ENCODE measurements at places on chromosomes 5 and 9.
A peak's percentile ranks its signal among the peaks of the same experiment; 100 is the strongest.

- peak; percentile 27 for DNase-seq
These were observed 11.3 kb downstream of the NINJ1 start for GRCh38 chr9:93122721-93123221.

- DNase-seq, result no peak
These were observed 595 bp upstream of the BTNL9 start for GRCh38 chr5:181039471-181039870.

DNA sequence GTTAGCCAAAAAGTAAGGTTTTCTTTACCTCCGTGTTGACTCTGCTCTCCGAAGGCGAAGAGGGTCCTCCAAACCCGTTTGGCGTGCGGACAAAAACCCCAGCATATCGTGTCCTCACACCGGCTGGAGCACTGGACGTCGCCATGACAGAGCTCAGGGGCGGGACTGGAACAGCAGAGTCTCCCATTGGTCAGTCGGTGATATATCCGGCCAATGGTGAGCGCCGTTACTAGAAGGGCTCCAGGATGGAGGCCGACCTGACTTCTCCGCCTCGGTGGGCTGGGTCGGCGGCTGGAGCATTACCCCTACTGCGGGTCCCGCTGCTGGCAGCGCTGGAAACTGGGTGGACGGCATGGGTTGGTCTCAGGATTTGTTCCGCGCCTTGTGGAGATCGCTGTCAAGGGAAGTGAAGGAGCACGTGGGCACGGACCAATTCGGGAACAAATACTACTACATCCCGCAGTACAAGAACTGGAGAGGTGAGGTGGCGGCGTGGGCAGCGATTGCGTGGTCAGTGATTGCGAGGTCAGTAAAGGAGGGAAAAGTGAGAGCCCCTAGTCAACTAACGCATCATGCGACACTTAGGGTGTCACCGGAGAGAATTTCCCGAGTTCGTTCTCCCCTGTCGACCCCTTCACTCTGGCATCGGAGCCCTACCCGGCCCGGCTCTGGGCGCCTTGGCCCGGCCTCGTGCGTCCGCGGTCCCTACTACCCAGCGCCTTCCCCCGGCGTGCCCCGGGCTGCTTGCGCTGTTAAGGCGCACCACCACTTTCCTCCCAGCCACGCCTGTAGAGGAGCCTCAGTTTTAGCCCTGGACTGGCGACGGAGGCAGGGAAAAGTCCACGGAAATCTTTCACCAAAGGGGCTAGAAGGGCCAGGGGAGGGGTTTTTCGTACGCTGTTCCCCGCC is at the start of the genes ERCC8 and NDUFAF2:
Gene ERCC8 (minus strand): TSS at position 167 of the 909 bp plus-strand sequence. CDS start 62 bp downstream, at position 105.
Gene NDUFAF2 (plus strand): TSS at position 302 of the 909 bp plus-strand sequence. CDS start 51 bp downstream, at position 353.
- peak; percentile 95 for DNase-seq

DNA sequence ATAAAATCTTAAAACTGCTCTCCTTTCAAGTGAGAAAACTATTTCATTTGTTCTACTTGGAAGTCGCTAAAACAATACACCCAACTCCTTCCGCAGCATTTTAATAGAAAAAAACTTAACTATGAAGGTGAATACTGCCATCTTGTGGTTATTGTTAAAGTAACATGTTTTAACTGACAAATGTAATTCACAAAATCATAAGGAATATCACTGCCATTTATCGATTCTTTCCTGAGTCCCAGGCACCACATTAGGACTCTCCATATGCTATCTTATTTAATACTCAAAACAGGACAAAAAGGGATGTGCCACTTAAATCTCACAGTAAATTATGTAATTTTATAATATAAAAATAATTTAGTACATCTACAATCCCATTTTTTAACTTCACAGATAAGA is 130.5 kb upstream of the ITGA1 start:
- no peak for DNase-seq

DNA sequence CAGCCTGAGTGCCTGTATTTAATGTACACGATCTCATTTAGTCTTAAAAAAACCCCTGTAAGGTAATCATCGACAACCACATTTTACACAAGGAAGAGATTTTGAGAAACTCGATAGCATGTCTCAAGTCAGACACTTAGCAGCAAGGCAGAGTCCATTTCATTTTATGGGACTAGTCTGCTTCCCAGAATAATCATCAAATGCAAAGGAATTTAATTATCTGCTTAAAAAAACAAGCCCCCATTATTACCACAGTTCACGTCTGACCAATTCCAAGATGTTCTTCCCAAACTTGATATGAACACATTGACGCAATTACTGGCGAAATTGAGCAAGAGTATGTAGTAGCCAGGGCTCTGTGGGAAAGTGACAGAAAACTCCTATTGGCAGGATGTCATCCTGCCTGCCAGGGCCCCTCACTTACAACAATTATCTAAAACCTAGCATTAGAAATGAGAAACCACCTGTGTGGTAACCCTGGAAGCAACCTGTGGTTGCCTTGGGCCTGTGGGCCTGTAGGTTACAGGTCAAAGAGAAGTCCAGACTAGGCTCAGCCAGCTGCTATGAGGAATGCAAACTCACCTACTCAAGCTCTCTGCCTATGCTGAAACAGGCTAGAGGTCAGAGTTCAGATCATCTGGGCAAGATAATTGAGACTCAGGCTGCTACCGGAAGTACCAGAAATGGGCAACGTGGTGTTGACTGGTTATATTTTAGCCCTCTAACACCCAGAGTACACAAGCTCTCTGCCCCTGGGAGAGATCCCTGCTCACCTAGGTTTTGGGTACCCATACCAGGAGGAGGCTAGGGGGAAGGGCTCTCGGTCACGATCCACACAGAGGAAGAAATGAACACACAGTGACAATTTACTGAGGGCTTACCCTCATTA is 1.6 kb downstream of the B4GALT1 start:
- no peak for DNase-seq

DNA sequence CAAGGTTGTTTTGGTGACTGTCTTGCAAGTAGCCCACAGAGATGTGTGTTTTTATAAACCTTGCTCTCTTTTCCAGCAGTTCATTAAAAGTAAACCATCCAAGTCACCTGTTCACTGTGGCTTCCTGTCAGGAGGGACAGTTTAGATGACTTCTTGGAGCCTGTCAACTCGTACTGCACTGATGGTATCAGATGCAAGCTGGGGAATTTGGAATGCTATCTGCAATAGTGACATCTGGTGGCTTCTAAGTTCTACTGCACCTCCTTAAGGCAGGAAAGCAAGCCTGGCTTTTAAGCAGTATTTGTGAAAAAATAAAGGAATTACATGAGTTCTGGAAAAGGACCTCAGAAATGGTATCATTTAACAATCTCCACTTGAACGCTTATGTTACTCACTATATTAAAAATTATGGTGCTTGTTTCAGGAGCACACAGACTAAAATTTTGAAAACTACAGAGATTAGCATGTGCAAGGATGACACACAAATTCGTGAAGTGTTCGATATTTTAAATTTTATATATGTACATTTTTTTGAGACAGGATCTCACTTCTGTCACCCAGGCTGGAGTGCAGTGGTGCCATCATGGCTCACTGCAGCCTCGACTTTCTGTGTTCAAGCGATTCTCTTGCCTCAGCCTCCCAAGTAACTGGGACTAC is 164.0 kb downstream of the TTC39B start:
- DNase-seq, result no peak

DNA sequence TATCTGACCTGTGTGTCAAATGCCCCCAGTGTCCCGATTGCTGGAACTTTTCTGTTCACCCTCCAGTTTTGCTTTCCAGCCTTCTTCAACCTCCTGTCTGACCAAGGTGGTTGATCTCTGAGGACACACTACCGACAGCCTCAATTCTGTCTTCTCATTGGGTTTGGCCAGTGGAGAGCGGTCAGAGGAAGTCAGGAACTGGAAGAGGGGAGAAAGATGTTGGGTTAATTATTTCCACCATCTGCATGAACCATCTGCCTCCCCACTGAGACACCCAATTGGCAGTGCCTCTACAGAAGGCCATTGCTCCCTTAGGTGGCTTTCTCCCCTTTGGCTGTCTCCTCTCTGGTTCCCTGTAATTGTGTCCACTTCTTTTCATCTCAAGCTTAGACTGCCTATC is 154.3 kb upstream of the RAI14 start:
- no peak for DNase-seq

- no peak for DNase-seq
These were observed 10.1 kb downstream of the EEIG1 start for GRCh38 chr9:127970401-127971313.

DNA sequence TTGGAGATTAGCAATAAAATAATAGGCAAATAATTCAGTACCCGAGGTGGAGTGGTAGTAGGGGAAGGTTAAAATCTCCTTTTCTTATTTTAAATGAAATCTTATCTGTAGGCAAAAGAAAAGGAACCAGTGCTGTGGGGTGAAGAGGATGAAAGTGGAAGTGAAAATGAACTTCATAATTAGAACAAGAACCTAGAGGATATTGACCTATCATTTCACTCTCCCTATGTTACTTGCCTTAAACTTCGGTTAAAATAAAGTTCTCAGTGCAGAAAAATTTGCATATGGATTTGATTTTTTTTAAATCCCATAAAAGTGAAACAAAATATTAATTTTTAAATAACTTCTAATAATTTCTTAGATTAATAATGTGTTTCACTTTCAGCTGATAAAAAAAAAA is 1094.9 kb upstream of the C9orf72 start:
- no peak for DNase-seq

DNA sequence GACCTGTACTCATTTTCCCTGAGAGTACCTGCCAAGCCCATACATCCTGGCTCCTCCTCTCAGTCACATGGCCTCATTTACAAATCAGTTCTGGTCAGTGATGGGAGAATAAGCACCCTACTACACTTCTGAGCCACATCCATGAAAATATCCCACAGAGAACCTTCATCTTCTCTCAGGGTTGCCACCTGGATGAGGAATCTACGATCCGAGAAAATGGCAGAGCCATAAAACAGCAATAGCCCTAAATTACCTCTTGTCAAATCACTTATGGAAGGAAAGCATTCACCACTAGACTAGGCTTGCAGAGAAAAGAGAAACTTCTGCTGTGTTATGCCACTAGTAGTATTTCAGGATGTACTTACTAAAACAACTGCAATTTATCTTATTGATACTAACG is 324.8 kb downstream of the BNC2 start:
- no peak for DNase-seq

- DNase-seq, result no peak
These were observed 118.3 kb downstream of the SLC1A3 start for GRCh38 chr5:36724467-36725332.

DNA sequence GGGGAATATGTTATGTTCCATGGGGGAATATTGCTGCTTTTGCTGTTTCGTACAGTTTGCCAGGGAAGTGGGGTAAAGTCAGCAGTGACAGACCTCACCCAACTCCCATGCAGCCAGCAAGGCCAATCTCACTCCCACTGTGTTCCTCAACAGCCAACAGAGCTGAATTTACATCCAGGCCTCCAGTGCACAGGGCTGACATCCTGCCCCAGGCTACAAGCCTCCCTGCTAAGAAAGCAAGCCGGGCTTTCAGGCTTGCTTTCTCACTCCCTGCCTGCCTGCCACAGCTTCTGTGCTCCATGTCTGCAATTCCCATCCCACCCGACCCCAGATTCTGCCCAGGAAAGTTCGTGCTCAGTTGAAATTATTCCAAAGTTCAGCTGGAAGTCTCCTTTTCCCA is 25.5 kb upstream of the SNCAIP start:
- no peak for DNase-seq

- DNase-seq, result no peak
These were observed 45.8 kb downstream of the SECISBP2 start for GRCh38 chr9:89363921-89364665.

DNA sequence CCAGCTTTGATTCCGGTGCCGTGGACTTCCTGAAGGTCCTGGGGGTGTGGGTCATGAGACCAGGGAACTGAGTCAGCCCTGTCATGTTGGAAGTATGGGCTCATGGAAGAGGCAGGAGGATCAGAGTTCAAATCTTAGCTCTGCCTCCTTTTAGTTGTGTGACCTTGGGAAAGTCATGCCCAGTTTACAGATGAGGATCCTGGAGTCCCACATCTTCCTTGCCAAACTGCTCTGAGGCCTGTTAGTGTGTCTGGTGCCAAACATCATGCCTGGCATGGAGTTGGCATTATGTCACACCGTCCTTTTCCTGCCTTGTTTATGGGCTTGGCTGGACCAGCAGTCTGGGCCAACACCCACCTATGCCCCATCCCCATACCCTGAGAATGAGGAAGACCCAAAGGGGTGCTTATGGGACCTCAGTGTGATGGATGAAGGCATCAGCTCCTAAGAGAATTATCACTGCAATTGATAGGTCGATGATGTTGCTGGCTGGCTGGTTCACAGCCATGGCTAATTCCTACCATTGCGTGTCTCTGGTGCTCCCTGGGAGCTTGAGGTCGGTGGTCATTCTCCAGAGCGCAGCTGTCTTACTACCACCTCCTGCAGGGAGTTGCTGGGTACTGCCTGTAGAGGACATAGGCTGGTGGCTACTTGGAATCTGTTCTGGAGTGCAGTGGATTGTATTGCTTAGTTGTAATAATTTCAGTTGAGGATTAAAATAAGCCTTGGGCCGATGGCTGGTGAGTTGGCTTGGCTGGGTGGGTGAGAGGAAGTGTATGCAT is 140.5 kb upstream of the PITX1 start:
- peak; percentile 12 for DNase-seq

DNA sequence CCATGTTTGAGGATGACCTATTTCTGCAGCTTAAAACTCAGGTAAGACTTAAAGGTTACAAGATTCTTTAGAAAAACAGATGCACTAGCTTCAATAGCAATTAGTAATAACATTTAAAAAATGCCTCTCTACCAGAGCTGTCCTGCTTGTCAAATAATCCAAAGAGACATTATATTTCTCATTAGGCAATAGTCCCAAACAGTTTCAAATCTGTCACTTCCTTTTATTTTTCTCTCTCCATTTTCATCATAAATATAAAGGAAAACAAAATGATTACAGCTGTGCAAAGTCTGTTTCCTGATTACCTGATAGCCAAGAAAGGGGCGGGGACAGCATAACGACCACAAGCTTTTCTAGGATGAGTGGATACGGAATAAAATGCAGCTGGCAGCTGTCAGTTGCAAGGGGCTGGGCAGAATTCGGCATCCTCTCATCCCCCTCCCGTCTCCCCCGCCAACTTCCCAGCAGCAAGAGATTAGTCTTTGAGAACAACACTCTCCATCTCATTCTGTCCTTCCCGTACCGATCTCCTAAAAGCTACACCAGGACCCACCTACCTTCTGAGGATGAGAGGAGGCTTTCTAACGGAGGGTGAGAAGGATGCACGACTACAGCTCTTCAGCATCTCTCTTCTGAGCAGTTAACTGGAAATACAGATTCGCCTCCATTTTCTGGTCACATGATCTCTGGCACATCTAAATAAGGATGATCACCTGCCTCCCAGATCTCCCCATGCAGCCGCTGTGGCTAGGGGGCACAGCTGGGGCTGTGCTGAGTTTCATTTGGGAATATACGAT is 72.5 kb upstream of the PCA3 start:
- DNase-seq, result no peak

DNA sequence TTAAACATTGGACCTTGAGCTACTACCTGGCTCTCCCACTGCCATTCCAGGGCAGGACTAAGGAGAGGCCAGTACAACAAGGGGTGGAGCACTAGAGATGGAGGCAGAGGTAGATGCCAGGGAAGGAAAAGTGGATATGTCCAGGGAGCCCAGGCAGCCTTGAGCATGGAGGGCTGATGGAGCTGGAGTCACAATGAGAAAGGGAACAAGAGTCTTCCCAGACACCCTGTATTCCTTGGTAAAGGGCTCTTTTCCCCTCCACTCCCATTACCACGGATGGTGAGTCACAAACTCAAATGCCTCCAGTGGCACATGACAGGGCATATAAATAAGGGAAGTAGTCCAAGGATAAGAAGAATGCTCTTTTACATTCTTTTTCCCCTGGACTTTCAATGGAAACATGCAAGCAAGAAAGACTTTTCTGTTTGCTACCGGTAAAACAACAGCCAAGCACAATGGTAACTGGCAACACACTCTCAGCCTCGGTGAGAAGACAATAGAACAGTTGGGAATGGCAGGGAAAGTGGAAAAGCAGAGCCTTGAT is 16.7 kb downstream of the ERAP1 start:
- DNase-seq, result no peak

- DNase-seq, result no peak
These were observed 212.1 kb downstream of the SLF1 start for GRCh38 chr5:94830520-94830919.

Measured in left hindlimb (tissue), 1 donor.